Osteocyte (in vitro differentiated cells): ENCODE measurements at places on chromosomes 12 and 14. TPM values are rescaled to one million over a fixed set of nuclear protein-coding genes. Genes with fewer than 3 reads are reported as not detected.

ANGEL1 gene
- total RNA-seq, result 18.7 and 19.7 TPM in 2 replicates

CKB gene
- total RNA-seq, result 25.4 and 31.4 TPM in 2 replicates

- H3K27ac ChIP-seq, result no peak overlapping the region
- DNase-seq, result no peak
- no peaks in the 10 kb centered on the region for H3K36me3 ChIP-seq
- H3K4me1 ChIP-seq, result no peaks in the 10 kb centered on the region
Observed at GRCh38 chr12:94255006-94255405, 106.6 kb downstream of the PLXNC1 start.

DNA sequence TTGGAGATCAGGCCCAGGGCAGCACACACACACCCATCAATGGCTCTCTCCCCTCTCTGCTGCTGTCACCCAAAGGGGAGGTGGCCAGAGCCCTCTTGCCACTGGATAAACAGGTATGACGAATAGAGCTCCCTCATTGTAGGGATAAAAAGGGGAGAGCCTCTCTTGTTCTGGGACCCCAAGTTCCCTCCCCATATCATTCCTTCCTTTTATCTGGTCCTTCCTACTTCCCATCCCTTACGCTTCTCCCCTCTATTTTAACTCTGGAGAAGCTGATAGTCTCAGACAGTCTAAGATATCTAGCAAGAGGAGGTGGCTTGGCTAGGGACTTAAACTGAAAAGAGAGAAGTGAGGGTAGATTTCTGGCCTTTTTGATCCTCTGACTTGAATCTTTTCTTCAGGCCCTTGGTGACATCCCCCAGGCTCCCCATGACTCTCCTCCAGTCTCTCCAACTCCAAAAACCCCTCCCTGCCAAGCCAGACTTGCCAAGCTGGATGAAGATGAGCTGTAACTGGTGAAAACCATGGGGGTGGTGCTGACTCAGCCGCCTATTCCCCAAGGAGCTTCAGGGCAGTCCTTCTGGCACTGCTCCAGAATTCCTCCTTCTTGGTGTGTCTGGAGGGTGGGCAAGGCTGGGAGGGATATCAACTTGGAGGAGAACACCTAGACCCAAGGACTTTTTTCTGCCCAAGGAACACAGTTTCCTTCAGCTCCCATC lies 5.3 kb downstream of the ARHGEF25 start:
- peaks cover 29% of the 10 kb centered on the region for H3K36me3 ChIP-seq
- H3K4me3 ChIP-seq, result no peak overlapping the region
- no peak for DNase-seq
- H3K27me3 ChIP-seq, result peaks cover 27% of the 10 kb centered on the region

GALNT6 gene
- total RNA-seq, result 0.71 and 0.94 TPM in 2 replicates

DTX3 gene
- total RNA-seq, result 26.5 and 29.9 TPM in 2 replicates

MORN3 gene
- 0.11 and 0.29 TPM in 2 replicates for total RNA-seq

DNA sequence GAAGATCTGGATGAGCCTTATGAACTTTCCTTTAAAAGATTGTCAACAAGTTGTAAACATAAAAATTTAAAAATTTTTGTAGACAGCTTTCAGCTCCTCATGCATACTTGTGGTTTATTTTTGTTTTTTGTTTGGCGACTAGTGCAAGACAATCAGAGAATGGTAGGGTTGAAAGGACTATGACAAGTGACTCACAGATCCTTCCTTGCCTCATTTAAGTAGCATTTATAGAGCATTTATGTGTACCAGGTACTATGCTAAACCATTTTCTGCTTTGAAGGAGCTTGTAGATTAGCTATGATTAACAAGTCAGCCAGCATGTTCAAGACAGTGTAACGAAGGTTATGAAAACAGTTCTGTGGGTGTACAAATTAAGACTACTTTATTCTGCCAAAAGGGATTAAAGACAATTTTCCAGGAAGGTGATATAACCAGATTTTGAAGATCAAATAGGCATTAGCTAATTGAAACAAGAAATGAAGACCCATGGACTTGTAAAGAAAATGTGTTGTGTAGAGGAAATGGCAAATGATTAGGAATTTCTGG lies 122.0 kb downstream of the PCNX1 start:
- no peak for DNase-seq
- H3K36me3 ChIP-seq, result peaks cover 37% of the 10 kb centered on the region
- no peaks in the 10 kb centered on the region for H3K4me1 ChIP-seq
- no peak overlapping the region for H3K27ac ChIP-seq

DNA sequence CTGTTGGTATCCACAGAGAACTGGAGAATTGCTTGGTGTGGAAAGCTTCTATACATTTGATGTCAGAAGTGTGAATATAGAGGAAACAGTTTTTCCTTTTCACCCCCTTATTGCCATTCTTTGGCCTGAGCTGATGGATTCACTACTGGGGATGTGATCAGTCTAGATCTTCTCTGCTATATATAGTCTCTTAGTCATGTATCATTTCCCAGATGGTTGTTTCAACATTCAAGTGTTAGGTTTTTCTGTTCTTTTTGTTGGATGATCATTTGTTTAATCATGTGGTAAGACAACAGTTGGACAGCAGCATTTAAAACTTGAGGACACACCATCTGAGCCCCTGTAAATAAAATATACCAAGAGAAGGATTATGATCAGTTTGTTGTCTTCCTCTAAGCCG lies 29.6 kb downstream of the TMX1 start:
- H3K27ac ChIP-seq, result no peak overlapping the region
- H3K27me3 ChIP-seq, result no peaks in the 10 kb centered on the region
- H3K4me3 ChIP-seq, result no peak overlapping the region
- H3K36me3 ChIP-seq, result peaks cover 2% of the 10 kb centered on the region
- no peak for DNase-seq
- peaks cover 1% of the 10 kb centered on the region for H3K4me1 ChIP-seq

C12orf60 gene
- 0.84 and 1.2 TPM in 2 replicates for total RNA-seq

GRCh38 chr12:128554546-128555304 lies 269.0 kb downstream of the SLC15A4 start:
- H3K27me3 ChIP-seq, result no peaks in the 10 kb centered on the region
- H3K27ac ChIP-seq, result no peak overlapping the region
- no peak overlapping the region for H3K4me3 ChIP-seq
- no peaks in the 10 kb centered on the region for H3K36me3 ChIP-seq

DNA sequence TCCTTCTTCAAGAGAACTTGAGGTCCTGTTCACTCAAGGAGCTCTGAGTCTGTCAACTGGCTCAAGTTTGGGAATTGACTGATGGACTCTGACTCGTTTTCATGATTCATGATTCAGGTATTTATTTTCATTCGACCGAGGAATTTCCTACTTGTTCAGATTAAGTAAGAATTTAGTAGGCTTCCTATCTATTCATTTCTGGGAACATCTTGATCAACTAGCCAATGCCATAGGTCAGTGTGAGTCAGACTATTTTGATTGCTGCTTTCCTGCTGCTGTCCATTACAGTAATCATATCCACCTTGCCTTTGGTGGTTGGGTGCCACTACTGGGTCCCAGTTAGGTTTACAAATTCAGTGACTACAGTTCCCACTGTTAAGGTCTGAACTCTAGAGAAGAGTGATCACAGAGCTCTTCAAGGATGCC lies 6.1 kb downstream of the FAM186A start:
- no peaks in the 10 kb centered on the region for H3K36me3 ChIP-seq
- peak overlapping the region; percentile 82 for H3K27ac ChIP-seq
- peak; percentile 66 for DNase-seq
- no peak overlapping the region for H3K4me3 ChIP-seq
- H3K27me3 ChIP-seq, result no peaks in the 10 kb centered on the region

RFX4 gene
- total RNA-seq, result not detected in 2 replicates

PGAM5 gene
- total RNA-seq, result 23.6 and 24.5 TPM in 2 replicates

GRCh38 chr12:62578726-62579125 lies 112.1 kb downstream of the MON2 start:
- peaks cover 22% of the 10 kb centered on the region for H3K36me3 ChIP-seq
- DNase-seq, result no peak

DNA sequence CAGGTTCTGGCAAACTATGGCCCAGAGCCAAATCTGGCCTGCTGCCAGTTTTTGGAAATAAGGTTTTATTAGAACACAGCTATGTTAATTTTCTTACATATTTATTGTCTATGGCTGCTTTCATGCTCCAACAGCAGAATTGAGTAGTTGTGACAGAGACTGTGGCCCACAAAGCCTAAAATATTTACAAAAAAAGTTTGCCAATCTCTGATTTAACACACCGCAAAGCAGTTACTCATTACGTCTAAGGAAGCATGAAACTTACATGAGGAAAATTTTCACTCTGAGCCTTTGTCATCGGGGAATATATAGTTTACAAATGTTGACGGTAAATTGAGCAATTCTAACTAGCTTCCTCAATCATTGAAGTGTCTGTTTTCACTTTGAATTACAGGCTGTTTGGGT lies 96.5 kb downstream of the UNC79 start:
- H3K27ac ChIP-seq, result no peak overlapping the region
- no peaks in the 10 kb centered on the region for H3K36me3 ChIP-seq
- DNase-seq, result no peak
- no peak overlapping the region for H3K4me3 ChIP-seq
- no peaks in the 10 kb centered on the region for H3K27me3 ChIP-seq

- peak; percentile 53 for DNase-seq
- peaks cover 19% of the 10 kb centered on the region for H3K27me3 ChIP-seq
- peaks cover 4% of the 10 kb centered on the region for H3K4me1 ChIP-seq
- H3K27ac ChIP-seq, result no peak overlapping the region
Observed at GRCh38 chr14:75491376-75491978, 30.8 kb upstream of the BATF start.

EPYC gene
- total RNA-seq, result not detected in 2 replicates

RIC8B gene
- total RNA-seq, result 15.0 and 17.0 TPM in 2 replicates

NRXN3 gene
- total RNA-seq, result 26.4 and 26.5 TPM in 2 replicates

DNA sequence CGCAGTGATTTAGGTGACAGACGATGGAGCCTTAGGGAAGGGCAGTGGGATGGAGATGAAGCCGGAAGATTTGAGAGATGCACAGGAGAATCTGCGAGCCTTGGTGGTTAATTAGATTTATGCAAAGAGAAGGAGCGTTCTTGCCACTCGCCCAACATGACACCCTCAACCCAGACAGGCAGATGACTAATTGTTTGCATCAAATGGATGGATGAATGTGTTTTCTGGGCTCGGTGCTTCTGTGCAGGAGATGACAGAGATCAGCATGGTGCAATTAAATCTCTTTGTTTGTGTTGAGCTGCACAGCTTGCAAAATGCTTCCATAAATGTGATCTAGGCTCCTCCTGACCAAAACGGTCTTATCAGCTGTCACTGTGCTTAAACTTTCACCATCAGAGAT lies 202.3 kb upstream of the PRMT8 start:
- H3K27me3 ChIP-seq, result no peaks in the 10 kb centered on the region
- no peak overlapping the region for H3K4me3 ChIP-seq

GRCh38 chr12:4796694-4797482 lies 76.7 kb downstream of the GALNT8 start:
- H3K4me1 ChIP-seq, result no peaks in the 10 kb centered on the region
- no peak overlapping the region for H3K27ac ChIP-seq
- H3K4me3 ChIP-seq, result no peak overlapping the region
- peaks cover 22% of the 10 kb centered on the region for H3K27me3 ChIP-seq
- no peak for DNase-seq

GRCh38 chr14:104792101-104792884 lies 3.3 kb downstream of the AKT1 start:
- no peak for DNase-seq
- peaks cover 34% of the 10 kb centered on the region for H3K4me1 ChIP-seq
- H3K4me3 ChIP-seq, result peak overlapping the region; percentile 22
- no peaks in the 10 kb centered on the region for H3K27me3 ChIP-seq
- H3K27ac ChIP-seq, result peak overlapping the region; percentile 85
- H3K36me3 ChIP-seq, result peaks cover 2% of the 10 kb centered on the region

GRCh38 chr12:124893792-124894516 lies 20.5 kb downstream of the UBC start:
- H3K27me3 ChIP-seq, result no peaks in the 10 kb centered on the region
- H3K36me3 ChIP-seq, result no peaks in the 10 kb centered on the region
- no peak overlapping the region for H3K4me3 ChIP-seq
- DNase-seq, result no peak
- no peak overlapping the region for H3K27ac ChIP-seq
- H3K4me1 ChIP-seq, result peaks cover 10% of the 10 kb centered on the region

GRCh38 chr14:89586258-89587135 lies 169.5 kb upstream of the FOXN3 start:
- H3K4me1 ChIP-seq, result peaks cover 6% of the 10 kb centered on the region
- peaks cover 12% of the 10 kb centered on the region for H3K36me3 ChIP-seq
- H3K27me3 ChIP-seq, result no peaks in the 10 kb centered on the region
- no peak overlapping the region for H3K4me3 ChIP-seq
- peak; percentile 6 for DNase-seq

ANHX gene
- total RNA-seq, result not detected in 2 replicates

DNA sequence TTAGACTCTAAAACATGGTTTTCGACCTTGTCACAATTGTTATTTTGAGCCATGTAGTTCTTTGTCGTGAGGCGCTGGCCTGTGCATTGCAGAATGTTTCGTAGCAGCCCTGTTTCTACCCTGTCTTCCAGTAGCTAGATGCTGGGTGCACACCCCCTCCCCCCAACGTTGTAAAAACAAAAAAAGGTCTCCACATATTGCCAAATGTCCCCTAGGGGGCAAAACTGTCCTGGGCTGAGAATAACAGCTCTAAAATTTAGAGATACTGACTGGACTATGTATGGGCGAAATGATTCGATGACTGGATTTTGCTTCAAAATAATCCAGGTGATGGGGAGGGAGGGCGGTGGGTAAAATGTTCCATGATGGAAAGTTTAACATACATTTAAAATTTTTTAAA lies 126.1 kb upstream of the FUT8 start:
- H3K27me3 ChIP-seq, result no peaks in the 10 kb centered on the region
- H3K4me1 ChIP-seq, result peaks cover 27% of the 10 kb centered on the region
- no peak for DNase-seq
- no peak overlapping the region for H3K27ac ChIP-seq
- no peaks in the 10 kb centered on the region for H3K36me3 ChIP-seq

MPHOSPH9 gene
- total RNA-seq, result 33.9 and 39.1 TPM in 2 replicates

DNA sequence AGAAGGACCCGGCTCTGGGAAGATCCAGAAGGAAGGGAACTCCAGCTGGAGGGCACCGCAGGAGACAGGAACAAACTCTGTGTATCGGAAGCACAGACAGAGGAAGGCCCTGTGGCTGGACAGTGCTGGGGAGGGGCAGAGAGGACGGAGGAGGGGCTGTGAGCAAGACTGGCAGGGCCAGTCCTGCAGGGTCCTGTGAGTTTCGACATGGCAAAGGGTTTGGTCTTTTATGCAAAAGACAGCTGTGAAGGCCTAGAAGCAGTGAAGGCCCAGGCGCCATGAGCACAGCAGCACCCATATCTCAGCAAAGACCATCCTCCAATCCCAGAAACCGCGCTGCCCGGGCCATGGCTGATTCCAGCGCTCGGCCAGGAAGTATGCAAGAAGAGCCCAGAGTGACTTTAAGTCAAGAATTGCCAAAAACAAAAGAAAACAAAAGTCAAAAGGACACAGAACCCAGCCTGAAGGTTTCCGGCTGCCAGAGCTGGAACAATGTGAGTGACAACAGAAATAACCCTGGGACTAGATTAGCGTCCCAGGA lies 126.5 kb downstream of the NCOR2 start:
- H3K27me3 ChIP-seq, result no peaks in the 10 kb centered on the region
- DNase-seq, result no peak
- H3K4me1 ChIP-seq, result peaks cover 27% of the 10 kb centered on the region
- peaks cover 18% of the 10 kb centered on the region for H3K36me3 ChIP-seq
- H3K27ac ChIP-seq, result peak overlapping the region; percentile 84

KRT77 gene
- total RNA-seq, result not detected in 2 replicates
